ENCODE measurements at places on chromosomes 3 and 15.
A peak's percentile ranks its signal among the peaks of the same experiment; 100 is the strongest.

DNA sequence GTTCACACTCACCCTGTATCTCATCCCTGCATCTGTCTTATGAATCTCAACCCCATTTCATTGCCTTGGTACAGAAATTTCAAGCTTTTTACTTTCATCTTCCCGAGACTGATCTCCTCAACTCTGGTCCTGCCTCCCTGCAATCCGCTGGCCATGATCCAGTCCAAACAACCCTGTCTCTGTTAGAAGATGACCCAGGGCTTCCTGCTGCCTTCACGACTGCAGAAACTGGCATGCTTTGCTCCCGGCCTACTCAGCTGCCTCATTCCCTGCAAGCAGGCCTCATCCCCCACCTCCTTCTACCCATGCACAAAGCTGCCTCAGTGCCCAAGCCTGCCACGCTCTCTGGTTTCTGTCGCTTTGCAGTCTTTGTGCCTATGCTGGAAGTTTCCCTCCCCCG lies 12.4 kb downstream of the HES1 start:
- no peak for DNase-seq

DNA sequence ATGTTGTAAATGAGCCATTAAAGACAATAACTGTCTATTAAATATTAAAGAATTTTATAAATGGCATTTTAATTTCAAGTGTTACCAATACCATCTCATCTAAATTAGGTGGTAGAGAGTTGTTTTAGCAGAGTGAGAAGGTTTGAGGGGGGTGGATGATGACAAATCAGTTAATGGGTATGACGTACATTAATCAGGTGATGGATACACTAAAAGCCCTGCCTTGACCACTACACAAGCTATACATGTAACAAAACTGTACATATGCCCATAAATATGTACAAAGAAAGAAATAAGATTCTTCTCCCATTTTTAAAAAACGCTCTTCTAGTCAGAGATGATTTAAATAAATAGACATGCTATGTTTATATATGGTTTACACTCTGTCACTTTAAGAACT lies 40.0 kb downstream of the TAFA4 start:
- no peak for DNase-seq

GRCh38 chr3:157077565-157077991 lies 82.4 kb downstream of the CCNL1 start:
- peak; percentile 21 for DNase-seq

GRCh38 chr15:51038162-51038973 lies 56.3 kb downstream of the TNFAIP8L3 start:
- DNase-seq = no peak

GRCh38 chr3:177812492-177812891 lies 615.2 kb upstream of the TBL1XR1 start:
- DNase-seq = no peak

GRCh38 chr3:17805461-17805940 lies 63.1 kb upstream of the TBC1D5 start:
- no peak for DNase-seq

GRCh38 chr3:126023390-126023789 lies 54.4 kb downstream of the ROPN1B start:
- peak; percentile 65 for DNase-seq

DNA sequence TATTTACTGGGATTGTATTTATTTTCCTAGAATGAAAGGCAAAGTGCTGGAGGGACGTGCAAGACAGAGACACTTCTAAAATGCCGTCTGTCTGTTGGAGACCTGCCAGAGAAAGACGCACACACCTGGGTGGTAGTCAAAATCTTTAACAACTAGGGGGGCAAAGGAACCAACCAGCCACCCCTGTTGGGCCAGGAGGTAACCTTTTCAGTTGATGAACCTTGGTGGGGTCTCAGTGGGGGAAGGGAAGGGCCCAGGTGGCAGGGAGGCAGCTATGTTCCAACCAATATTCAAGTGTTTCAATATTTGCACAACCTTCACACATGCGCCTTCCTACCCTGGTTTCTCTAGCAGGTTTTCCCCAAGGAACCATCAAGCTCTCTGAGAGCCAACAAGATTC lies 99.0 kb downstream of the MEGF11 start:
- no peak for DNase-seq

- DNase-seq = no peak
These were observed 263.5 kb upstream of the RASGRP1 start for GRCh38 chr15:38828031-38828532.

GRCh38 chr3:183688874-183689273 lies 8.7 kb upstream of the YEATS2 start:
- no peak for DNase-seq

- DNase-seq = no peak
These were observed 37.0 kb downstream of the PARP16 start for GRCh38 chr15:65249641-65250040.

DNA sequence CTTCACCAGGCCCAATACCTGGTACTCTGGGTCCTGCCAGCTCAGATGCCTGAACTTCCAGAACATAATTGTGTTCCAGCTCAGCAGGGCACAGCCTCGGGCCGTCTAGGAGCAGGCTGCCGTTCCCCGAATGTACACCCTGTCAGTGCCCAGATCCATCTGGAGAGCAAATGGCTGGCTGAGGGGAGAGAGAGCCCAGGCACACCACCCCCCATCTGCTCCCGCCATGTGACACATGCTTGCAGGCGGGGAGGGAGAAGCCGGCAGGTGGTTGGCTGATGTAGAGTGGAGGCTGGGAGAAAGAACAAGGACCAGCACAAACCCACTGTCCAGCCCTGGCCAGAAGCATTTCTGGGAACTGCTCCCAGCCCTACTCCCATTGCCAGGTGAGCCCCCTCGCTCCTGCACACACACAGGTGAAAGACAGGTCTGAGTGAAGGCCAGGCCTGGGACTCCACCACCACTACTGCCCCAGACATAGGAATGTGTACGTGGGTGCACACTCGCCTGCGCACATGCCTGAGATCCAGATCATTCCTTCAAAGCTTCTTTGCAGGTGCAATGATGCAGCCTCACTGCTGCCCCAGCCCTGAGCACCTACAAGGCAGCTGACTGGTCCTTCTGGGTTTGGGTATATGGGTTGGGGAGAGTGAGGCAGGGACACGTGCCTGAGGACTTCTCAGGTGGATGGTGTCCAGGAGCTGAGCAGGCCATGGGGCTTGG lies 53.5 kb downstream of the SEMA5B start:
- DNase-seq = no peak

DNA sequence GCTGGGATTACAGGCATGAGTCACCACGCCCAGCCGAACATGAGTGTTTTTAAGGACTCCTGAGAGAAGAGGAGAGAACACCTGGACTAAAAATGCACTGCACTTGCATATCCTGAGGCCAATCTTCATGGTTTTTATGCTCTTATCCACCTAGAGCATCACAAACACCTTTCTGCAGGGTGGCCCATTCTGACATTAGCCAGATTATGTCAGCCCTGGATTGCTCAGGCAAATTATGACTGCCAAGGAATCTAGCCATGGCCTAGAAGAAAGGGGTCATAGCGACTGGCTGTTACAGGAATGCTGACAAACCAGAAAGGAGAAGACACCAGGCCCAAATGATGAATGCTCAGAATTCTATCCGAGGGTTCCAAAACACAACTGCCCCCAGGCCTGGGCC lies 40.9 kb upstream of the HERC1 start:
- no peak for DNase-seq

DNA sequence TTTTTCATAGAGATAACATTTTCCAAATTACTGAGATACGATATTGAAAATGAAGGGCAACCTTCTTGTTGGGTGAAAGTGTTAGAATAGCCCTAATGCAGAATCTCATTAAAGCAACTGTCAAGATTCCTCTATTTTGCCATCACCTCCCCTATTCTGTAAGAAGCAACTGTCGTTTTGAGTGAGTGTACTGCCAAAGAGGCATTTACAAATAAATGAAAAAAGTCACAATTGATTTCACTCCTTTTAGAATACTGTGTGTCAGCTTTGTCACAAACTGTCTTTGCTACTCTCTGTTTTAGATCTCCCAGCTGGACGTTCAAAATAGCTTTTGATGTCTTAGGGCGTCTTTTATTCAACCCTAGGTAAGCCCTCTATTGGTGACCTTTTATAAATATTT lies 322.8 kb upstream of the NAALADL2 start:
- no peak for DNase-seq

GRCh38 chr3:161156936-161157335 lies 51.8 kb upstream of the B3GALNT1 start:
- DNase-seq = no peak

DNA sequence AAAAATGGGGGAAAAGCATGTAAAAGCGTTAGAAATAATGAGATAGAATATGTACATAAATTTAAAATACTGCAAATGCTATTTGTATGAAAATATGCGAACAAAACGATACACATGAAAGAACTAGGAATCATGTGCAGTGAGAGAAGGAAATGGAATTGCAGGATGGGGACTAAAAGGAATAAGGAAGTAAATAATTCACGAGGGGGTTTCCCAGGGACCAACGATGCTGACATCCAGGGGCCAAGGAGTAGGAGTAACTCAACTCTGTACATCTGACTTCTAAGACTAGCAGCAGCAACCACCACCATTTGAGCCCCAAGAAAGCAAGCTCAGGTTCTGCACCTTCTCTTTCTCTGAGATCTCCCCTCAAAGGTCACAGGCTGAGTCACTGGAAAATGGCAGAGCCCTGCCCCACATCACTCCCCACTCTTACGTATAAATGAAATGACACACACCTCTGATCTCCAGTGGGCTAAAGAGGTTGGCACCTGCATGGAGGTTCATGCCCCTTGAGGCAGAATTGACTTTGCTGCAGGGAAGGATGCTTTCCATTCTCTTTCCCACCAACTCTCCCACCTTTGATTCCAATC lies 100.0 kb upstream of the DLG1 start:
- no peak for DNase-seq

GRCh38 chr15:77145370-77145769 lies 74.5 kb upstream of the TSPAN3 start:
- DNase-seq = no peak

DNA sequence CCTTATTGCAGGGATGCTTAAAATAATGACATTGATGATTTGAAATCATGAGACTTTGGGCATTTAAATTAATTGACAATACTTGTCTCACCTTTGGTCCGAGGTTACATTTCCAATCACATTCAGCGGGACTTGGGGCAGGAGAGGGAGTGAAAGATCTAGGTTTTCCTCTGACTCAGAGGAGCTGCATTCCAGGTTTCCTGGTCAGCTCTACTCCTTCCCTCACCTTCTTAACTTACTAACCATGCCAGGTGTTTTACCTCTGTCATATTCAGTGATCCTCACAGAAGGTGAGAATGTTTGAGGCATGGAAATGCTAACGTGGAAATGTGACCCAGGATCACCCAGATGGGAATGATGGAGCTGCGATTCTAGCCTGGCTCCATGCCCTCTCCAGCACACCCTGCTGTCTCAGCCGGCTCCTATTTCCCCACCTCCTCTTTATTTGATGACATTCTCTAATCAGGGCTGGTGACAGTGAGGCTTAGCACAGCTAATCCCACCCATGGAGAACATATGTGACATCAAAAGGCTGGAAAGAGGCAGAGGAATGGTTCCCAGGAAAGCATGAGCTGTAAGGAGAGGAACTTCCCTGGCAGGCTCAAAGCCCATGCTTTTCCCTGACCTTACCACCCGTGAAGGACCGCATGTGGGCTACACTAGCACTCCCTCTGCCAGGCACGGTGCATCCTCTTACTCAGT lies 38.7 kb downstream of the THSD4 start:
- no peak for DNase-seq

GRCh38 chr3:144760831-144761230 lies 789.2 kb downstream of the DIPK2A start:
- no peak for DNase-seq

DNA sequence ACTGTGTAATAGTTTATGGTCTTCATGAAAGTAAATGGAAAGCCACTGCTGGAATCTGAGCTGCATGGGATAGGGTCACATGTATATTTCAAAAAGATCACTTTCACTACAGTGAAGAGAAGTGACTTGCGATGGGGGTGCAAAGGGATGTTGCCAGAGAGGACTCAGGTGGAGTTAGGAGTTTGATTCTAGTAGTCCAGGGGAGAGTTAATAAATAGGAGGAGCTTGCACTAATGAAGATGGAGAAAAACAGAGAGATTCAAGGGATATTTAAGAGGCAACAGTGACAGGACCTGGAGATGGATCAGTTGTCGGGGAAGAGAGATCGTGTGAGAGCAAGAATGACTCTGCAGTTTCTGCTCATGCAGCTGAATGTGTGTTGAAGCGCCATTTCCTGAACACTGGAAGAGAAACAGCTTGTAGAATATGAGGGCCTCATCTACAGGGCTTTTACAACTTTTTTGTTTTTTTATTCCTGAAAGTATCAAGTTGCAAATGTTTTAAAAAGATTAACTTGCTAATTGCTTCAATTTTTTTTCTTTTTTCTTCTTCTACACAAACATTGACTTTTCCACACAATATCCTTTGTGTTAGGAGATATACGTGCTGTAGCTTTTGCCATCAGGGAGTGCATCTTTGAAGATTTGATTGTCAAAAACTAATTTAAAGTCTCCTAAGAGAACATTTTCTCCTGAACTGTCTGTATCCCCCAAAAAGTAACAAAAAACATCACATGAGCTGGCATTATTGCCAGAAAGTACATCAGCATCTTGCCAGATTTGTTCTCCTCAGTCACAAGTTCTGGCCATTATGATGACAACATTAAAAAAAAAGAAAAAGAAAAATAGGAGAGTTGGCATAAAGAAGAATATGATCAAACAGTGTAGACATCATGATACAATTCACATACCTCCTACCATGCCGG lies 37.5 kb downstream of the SETMAR start:
- no peak for DNase-seq

- no peak for DNase-seq
These were observed 53.0 kb downstream of the CMTM6 start for GRCh38 chr3:32449691-32450090.

- DNase-seq = peak; percentile 67
These were observed 238.8 kb downstream of the OPA1 start for GRCh38 chr3:193831495-193832455.

DNA sequence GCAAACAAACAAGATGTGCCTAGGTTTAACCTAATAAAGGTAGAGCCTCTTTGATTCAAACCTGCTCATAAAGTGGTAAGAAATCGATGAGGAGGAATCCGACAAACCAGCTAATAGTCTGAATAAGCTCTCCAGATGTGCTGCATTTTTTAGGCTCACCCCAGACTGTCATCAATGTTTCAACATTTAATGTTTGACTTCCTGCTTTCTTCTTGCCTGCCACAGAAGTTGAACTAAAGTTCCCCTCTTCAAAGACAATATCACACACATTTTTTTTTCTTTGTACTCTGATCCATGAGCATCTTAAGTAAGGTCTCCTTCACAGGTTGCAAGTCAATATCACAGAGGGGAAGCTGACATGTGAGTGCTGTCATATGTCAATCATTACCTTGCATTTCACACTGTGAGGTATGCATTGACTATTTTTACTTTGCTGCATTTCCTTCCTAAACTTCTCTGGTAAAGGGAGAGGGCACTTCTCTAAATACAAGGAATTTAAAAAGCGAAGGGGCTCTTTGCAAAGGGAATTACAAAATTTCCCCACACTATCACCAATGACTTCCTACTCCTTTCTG lies 172.3 kb upstream of the MCTP2 start:
- DNase-seq = no peak

GRCh38 chr3:462851-463250 lies 266.3 kb downstream of the CHL1 start:
- no peak for DNase-seq

GRCh38 chr15:59347915-59348314 lies 24.8 kb downstream of the MYO1E start:
- DNase-seq = no peak
